ENCODE measurements at places on chromosomes 2 and 18. TPM values are rescaled to one million over a fixed set of nuclear protein-coding genes. Genes with fewer than 3 reads are reported as not detected.

AGXT gene
- not detected for total RNA-seq

SCYGR5 gene
- total RNA-seq = not detected

MAP2 gene
- total RNA-seq = 0.87 TPM

UGT1A5 gene
- total RNA-seq = not detected

KLHL29 gene
- total RNA-seq = 2.1 TPM

SERPINB10 gene
- not detected for total RNA-seq

NYAP2 gene
- not detected for total RNA-seq

SERPINB12 gene
- total RNA-seq = not detected

ITM2C gene
- 302 TPM for total RNA-seq

Data from H9 (cell line).